Activated T-helper 1 cell treated with anti-CD3 and anti-CD28 coated beads, Interleukin-2, amount 50 U/mL, for 16 hours (primary cell): ENCODE measurements at places on chromosomes 7 and 10.

- DNase-seq: no peak
Observed at GRCh38 chr10:69687426-69687825, 57.4 kb downstream of the FAM241B start.

DNA sequence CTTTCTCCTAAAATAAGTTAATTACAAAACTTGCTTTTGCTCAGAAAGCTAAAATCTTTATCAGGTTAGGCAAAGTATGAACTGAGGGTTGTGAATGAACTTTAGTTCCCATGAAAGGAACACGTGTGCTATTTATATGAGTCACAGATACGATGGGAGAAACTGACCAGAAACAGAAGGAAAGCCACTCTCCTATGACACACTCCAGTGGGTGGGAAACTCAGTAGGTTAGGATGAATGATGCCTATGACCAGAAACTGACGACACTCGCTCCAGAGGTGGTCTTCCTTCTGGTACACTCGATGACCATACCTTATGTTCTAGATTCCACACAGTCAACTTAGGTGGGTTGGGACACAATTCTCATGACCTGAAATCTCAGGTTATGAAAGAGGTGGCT lies 215.7 kb upstream of the INHBA start:
- no peak for DNase-seq

- DNase-seq: no peak
Observed at GRCh38 chr10:11697718-11698527, 44.3 kb upstream of the ECHDC3 start.

GRCh38 chr7:46165276-46165675 lies 244.2 kb upstream of the IGFBP3 start:
- DNase-seq: no peak

- no peak for DNase-seq
Observed at GRCh38 chr10:117370205-117370604, 5.0 kb downstream of the PDZD8 start.

GRCh38 chr7:155431231-155431630 lies 26.7 kb upstream of the EN2 start:
- DNase-seq: no peak

DNA sequence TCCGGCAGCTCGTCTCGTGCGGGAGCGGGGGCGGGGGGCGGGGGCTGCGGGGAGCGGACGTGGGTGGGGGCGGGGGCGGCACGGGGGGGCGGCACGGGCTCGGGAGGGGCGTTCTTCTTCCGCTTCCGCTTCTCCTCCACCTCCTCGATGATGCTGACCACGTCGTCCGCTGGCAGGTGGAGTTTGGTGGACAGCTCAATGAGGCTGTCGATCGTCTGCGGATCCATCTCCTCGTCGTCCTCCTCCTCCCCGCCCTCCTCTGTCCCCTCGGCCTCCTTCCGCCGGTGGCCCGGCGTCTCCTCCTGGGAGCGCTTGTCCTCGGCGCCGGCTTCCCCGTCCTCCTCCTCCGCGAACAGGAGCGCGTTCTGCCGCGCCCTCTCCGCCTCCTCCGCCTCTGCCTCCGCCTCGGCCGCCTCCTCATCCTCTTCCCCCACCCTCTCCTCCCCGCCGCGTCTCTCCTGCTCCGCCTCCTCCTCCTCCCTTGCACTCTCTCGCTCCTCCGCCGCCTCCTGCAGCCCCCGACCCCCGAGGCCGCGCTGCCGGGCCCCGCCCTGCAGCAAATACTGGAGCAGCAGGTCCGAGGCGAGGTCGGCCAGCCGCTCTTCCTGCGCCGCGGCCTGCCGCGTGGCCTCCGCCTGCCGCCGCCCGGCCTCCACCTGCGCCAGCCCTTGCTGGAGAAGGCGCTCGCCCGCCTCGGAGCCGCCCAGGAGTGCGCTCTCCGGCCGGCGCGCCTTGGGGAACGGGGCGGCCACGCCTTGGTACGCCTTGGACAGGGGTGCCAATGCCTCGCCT lies 1.9 kb downstream of the VGF start:
- DNase-seq: no peak

- no peak for DNase-seq
Observed at GRCh38 chr7:74134117-74134620, 40.0 kb upstream of the EIF4H start.

DNA sequence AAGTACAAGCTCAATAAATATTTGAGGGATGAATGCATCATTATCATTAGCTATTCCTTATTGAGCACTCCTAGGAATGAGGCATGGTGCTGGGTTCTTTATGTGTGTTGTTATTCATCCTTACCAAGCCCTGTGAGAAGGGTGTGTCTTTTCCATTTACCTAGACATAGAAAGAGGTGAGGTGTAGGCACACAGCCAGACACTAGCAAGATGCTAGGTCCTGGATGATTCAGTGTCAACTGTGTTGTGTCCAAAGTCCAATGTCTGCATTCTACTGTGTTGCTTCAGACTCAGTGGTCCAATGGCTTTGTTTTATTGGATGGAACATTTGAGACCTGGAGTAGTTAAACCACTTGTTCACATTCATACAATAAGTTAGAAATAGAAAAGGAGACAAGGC lies 605.5 kb downstream of the LRMDA start:
- no peak for DNase-seq

DNA sequence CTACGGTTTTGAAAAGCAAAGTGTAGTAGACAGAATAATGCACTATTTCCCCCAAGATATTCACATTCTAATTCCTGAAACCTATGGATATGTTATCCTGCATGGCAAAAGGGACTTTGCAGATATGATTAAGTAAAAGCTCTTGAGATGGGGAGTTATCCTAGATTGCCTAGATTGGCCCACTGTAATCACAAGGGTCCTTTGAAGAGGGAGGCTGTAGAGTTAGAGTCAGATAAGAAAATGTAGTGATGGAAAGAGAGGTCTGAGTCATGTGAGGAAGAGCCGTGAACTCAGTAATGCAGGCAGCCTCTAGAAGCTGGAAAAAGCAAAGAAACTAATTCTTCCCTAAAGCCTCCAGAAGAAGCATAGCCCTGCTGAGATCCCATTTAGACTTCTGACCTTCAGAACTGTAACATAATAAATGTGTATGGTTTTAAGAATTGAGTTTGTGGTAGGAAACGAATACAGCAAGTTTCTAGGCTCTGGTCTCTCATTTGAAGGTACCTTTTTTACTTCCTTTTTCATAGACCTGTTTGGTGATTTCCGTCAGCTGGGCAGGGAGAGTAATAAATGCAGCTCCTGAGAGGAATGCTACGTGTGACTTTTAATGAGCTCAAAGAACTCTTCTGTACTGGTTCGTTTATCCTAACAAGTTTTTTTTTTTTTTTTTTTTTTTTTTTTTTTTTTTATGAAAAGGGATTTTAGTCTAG lies 41.9 kb upstream of the NXPH1 start:
- no peak for DNase-seq

DNA sequence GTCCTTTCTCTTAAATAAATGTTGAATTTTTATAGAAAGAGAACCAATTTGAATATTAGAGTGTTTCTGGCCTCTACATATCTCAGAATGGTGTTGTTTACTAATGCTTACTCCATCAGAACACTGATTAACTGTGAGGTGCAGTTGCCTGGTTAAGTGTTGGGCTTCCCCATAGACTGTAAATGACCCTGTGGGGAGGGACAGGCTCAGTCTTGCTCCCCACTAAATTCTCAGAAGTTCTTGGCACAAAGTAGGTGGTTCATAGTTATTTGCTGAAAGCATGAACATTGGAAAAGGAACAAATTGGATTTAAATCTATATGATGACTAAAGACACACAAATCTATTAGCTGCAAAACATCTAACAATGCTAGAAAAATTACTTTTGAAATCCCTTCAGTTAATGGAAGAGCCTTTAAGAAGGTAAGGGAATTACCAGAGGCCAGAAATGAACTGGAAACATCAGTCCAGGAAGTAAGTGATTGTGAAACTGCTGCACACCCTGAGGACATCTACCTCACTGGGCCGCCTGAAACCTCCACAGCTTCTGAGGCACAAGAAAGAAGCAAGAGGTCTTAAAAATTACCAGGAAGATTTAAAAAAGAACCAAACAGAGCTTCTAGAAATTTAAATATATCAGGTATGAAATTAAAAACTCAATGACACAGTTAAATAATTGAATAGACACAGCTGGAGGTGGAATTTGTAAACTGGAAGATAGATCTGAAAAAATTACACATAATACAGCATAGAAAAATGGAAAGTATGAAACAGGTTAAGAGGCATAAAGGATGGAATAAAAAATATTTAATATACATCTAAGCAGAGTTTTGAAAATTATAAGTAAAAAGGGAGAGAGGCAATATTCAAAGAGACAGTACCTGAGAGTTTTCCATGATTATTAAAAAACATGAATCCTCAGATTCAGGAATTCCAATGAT lies 17.8 kb upstream of the COMTD1 start:
- DNase-seq: no peak

GRCh38 chr7:112262855-112263487 lies 56.5 kb downstream of the ZNF277 start:
- no peak for DNase-seq

DNA sequence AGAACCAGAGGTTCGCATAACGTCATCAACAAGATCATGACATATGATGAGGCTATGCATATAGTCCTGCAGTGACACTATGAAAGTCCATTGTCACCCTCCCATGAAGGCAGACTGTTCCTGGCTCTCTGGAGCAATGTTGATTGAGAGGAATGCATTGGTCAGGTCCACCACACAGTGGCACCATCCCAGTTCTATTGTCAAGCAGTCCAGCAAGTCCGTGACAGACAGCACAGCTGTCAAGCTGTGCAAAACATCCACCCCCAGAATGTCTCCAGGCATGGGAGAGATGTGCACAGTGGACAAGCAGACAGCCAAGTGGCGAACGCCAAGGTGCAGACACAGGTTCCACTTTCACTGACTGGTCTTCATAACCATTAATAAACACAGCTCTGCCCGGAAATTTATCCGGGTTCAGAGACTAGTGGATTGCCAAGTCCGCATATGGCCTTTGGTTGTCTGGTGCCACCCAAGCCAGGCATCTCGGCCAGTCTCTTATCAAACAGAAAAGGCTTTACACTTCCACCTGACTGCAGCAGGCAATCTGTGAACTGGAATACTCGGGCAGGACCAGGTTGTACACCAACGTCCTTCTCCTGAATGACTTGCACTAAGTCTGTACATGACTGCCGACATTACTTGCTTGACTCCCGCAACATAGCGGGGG lies 7.2 kb downstream of the RNF133 start:
- no peak for DNase-seq

DNA sequence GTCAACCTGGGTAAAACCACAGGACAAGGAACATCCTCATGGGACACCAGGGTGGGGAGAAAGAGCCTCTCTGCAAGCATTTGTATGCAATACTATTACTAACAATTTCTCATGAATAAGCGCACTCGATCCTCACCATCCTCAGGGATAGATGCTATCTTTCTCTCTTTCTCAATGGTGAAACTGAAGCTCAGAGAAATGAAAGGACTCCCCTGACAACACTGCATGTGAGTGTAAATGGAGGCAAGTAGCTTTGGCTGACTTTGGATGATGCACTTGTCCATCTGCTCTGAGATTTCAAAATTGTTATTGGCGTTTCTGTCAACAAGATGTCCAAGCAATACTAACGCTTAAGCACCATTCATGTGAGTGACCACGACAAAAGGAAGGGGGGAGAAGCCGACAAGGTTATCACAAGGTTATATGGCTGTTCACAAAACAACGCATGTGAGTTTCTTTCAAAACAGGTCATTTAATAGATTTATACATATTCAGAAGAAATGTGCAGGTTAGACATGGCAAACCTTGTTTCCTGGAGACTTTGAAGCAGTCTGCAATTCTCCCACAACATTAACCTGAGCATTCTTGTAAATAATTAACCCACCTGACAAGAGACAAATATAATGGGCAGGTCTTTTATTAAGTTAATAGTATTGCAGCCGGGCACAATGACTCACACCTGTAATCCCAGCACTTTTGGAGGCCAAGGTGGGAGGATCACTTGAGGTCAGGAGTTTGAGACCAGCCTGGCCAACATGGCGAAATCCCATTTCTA lies 54.0 kb downstream of the IFIT5 start:
- DNase-seq: no peak

DNA sequence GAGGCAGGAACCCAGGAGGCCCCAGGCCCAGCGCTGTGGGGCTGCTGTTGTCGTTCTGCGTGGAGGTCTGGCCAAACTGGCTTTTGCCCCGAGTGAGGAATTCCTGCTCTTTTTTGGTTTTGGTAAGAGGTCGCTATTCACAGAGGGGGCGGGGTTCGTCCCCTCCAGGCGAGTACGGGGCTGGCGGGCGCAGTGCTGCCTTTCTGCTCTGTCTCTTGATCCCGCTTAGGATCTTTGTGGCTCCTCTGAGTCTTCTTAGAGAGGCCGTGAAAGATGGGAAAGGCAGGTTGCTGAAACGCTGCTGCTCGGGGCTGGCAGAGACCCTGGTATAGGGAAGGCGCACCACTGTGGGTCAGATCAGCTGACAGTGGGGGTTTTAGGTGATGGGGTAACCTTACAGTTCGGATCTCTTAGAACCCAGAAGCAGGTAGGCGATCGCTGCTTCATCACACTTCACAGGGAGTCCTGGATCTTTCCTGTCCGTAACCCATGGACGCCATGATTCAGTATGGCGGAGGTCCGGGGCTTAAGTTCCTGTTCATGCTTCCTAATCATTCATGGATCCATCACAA lies 136.7 kb downstream of the KIF20B start:
- no peak for DNase-seq

GRCh38 chr10:17233286-17233991 lies 5.4 kb downstream of the VIM start:
- DNase-seq: no peak

- DNase-seq: no peak
Observed at GRCh38 chr10:125060482-125060825, 99.9 kb downstream of the CTBP2 start.

GRCh38 chr10:44982114-44982460 lies 3.5 kb upstream of the DEPP1 start:
- no peak for DNase-seq

DNA sequence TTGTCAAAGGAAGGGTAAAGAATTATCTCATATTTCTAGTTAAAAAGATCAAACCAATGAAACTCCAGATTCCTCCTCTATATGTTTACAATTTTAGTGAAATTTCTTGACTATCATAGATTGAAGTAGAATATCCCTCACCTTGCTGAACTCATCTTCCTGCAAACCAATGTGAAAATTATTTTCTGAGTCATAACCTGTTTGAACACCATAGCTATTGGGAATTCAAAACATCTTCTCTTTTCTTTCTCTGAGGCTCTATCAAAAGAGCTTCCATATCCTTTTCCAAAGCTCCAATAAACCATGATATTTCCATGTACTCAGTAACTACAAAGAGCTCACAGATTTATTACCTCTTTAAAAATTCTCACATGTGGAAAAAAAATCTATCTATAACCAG lies 134.3 kb downstream of the DOCK4 start:
- no peak for DNase-seq
